Brain microvascular endothelial cell (primary cell): ENCODE measurements at places on chromosomes 3 and 15.

DNA sequence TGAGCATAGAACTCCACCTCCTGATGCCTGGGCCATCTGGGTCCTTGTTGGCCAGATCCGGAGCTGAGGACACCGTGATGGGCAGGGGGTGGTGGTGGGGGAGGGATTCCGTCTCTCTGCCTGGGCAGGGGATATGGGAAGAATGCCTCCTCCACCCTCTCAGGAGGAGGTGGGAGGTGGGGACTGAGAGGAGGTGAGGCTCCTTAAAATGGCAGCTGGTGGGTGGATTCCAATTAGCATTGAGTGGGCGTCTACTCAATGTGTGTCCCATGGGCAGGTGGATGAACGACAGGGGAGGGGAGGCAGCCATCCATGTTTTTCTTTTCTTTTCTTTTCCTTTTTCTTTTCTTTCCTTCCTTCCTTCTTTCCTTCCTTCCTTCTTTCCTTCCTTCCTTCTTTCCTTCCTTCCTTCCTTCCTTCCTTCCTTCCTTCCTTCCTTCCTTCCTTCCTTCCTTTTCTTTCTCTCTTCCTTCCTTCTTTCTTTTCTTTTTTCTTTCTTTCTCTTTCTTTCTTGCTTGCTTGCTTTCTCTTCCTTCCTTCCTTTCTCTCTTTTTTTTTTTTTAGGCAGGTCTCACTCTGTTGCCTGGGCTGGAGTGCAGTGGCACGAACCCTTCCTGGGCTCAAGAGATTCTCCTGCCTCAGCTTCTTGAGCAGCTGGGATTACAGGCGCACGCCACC is 5.0 kb downstream of the SLC28A1 start:
- DNase-seq: no peak

DNA sequence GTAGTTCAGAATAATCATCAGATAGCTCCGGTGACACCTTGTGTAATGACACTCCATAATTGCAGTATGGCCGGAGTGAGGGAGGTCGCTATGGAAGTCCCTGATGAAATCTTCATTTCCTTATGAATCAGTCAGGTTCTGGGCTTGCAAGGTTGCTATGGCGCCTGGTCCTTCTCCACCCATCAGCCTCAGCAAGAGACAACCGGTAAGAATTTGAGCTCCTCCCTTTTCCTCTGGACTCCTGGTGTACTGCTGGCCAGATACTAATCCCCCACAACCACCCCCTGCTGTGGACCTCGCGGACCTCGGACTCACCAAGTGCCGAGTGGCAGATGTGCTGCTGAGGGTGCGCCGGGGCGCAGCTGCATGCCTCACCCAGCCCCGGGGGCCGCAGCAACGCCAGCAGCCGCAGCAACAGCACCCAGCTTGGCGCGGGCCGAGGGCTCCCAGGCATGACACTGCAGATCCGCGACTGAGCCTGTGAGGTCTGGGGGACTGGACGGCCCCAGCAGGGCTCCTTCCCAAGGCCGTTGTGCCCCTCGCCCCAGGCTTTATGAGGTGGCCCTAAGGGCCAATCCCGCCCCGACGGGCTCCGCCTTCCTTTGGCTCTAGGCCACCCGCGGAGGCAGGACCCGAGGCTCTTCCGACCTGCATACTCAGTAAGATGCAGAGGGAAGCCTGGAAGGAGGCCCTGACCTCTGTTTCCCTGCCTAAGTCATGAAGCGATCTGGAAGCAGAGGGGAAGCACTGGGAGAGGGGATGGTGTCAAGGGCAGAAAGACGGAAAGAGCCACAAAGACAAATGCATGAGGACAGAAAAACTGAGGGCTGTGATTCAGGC is at the start of gene TIMP4:
TSS of gene TIMP4 (minus strand) at position 526 of the 840 bp plus-strand sequence. CDS start at position 454, 72 bp downstream.
- DNase-seq: peak; percentile 51

DNA sequence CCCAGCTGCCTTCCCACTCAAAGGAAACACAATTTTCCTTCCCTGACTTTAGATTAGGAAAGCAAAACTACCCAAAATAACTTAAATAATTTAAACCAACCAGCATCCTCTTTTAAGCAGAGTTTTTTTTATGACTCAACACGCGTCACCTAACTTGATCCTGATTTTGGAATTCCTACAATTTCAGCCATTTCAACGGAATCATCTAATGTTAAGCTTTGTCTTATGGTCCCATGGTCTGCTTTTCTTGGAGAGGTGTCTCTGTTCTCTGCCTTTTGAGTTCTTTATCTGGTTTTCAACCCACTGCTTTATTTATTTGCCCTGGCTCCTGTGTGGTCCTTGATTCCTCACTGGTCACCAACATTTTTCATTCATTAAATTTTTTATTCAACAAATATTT is 219.2 kb upstream of the ARHGEF26 start:
- DNase-seq: no peak

GRCh38 chr3:71713041-71713440 is 12.2 kb downstream of the EIF4E3 start:
- no peak for DNase-seq

GRCh38 chr15:88223084-88223483 is 33.5 kb downstream of the NTRK3 start:
- no peak for DNase-seq

DNA sequence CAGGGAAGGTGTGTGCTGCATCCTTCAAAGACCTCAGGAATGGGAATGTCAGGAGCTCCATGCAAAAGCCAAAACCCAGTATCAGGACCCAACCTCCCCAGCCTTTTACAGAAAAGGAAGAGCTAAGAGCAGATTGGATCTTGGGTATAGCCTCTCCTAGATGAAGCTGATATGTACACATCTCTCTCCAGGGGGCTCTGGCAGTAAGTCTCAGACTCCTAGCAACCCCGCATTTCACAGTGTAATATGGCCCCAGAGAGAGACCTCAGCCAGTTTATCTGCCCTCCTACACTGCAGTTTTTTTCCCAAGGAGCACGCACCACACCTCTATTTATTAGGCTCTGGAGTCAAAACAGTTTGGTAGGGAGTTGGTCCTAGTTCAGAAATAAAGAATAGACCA is 88.2 kb downstream of the RBPMS2 start:
- no peak for DNase-seq

DNA sequence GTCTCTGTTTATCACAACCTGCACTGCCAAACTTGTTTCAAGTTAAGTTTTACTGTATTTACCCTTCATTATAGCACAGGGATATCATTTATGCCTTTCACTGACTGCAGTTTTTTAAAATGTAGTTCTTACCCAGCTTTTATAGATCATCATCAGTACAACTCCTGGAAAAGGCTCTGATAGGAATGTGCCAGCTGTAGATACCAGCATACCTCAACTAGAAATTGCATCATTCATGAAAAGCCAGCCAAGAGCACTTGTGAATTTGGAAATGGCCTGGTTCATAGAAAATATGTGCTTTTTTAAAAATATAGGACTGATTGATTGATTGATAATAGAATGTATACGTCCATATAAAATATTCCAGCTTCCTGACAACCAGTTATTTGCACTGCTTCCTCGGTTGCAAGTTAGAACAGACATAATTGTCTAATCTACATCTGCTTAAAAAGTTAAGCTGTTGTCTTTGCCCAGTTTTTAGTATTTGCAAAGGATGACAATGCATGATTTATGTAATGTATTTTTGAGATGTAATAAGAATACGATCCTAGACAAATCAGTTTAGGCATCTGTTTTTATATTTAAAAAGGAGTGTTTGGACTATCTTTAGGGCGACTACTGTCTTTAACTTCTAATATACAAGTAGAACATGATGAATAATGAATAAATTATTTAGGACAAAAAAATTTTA is 58.5 kb downstream of the DCUN1D1 start:
- no peak for DNase-seq

- DNase-seq: no peak
Observed at GRCh38 chr3:97121386-97121785, 307.0 kb downstream of the EPHA6 start.

GRCh38 chr3:96646596-96646995 is 167.8 kb upstream of the EPHA6 start:
- no peak for DNase-seq

- DNase-seq: no peak
Observed at GRCh38 chr15:43007551-43007950, 87.0 kb upstream of the TTBK2 start.

DNA sequence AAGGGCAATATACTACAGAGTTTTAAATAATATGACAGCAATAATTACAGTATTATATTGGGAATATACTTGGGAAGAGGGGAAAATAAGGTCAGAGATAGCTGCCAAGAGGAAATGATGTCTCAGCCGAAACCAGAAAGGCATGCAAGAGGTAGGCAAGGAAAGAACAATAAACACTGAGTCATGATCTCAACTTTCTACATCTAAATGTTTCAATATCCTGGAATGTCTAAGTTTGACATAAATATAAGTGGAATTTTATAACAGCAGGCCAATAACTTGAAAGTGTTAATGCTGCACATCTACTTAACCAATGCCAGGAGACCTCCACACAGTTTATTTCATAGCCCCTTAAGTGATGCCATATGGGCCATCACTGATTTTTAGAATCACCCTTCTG is 99.8 kb upstream of the CPNE4 start:
- peak; percentile 91 for DNase-seq
